Renal cortex interstitium (tissue), 15 donors: ENCODE measurements at places on chromosomes 1 and 21. TPM values are rescaled to one million over a fixed set of nuclear protein-coding genes. Genes with fewer than 3 reads are reported as not detected.

- no peak for DNase-seq
These were observed 2.8 kb upstream of the INPP5B start for GRCh38 chr1:37949524-37950152.

GRCh38 chr1:8423692-8424538, 106.0 kb downstream of the SLC45A1 start:
- peak; percentile 86 for DNase-seq

DNA sequence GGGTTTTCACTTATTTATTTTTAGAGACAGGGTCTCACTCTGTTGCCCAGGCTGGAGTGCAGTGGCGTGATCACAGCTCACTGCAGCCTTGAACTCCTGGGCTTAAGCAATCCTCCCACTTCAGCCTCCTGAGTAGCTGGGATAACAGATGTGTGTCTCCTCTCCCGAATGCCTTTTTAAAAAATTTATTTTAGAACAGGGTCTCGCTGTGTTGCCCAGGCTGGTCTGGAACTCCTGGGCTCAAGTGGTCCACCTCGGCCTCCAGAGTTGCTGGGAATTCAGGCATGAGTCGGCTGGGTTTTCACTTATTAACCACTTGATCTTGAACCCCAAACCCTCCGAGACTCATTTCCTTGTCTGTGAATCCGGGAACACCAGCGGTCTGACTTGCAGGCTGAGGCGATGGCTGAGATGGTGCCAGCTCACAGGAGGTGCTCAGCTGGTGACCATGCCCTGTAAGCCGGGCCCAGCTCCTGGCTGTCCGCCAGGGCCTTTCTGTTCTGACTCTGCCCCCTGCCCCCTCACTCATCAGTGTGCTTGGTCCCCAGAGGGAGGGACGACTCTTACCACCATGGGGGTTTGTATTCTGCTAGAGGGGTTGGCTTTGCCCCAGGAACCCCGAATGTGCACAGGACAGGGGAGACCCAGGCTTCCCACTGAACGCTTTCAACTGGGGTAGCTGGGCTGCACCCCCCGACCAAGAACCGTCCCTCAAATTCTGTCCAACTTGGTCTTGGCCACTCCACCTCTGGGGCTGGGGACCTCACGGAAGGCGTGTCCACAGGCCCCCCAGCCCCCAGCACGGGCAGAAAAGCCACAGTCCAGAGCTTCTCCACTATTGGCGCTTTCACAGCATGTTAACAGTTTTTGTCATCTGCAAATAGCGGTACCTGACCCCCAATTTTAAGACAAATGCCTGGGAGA, 22.5 kb downstream of the MMEL1 start:
- DNase-seq, result no peak

DNA sequence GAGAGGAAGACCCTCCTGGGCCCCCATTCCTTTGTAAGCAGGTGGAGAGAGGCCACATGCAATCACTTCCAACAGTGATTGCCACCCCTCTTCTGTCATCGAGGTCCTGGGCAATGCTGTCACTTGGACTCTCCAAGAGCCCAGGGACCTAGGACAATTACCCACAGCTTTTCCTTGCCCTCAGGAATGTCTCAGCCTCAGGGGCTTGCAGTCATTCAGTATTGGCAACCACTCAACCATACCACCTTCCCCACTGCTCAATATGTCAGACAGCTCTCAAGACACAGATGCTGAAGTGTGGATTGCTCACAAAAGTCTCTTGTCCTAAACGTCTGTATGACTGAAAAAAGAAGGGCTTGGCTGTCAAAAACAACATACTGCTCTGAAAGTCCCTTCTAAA, 87.8 kb downstream of the PTPN14 start:
- no peak for DNase-seq

The TMEM82 gene
- 4.1 TPM for polyA plus RNA-seq

DNA sequence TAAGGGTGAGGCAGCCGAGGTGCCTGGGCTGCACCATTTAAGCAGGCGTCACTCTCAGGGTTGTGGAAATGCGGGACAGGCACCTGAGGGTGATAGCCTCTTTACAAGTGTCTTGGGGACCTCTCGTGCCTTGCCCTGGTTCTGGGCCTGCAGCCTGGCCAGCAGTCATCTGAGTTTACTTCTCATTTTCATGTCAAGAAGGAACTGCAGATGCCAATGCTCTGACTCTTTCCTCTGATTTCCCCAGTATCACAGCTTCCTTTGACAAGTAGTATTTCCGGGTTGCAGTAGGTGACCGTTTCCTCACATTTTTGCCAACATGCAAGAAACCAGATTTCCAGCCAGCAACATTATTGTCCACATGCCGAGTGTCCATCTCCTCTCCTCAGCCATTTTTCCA, 286.9 kb downstream of the DISC1 start:
- no peak for DNase-seq

The CCDC30 gene
- 21.0 TPM for polyA plus RNA-seq

- no peak for DNase-seq
These were observed 114.4 kb upstream of the ZP4 start for GRCh38 chr1:238005116-238005515.

The CRNN gene
- polyA plus RNA-seq, result not detected

- DNase-seq, result no peak
These were observed 8.3 kb downstream of the RCAN1 start for GRCh38 chr21:34606621-34607020.

DNA sequence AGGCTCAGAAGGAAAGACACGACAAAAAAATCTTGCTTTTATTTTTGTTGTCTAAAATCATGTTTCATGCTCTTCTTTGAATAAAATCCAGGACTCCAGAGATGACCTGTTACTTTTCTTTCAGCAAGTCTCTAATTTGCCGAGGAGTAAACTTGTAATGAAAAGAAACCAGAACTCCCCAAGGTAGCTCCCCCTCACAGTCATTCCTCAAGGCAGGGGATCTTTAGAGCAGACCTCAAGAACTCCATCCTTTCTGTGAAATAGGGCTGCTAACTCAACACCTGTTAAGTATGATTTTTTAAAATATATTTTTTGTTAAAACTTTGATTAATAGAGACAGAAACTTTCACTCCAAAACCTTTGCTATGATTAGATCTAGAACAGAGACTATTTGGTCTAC, 82.7 kb upstream of the ABCD3 start:
- DNase-seq, result no peak

The ZBTB7B gene
- polyA plus RNA-seq, result 14.5 TPM

The NECTIN4 gene
- polyA plus RNA-seq, result 3.5 TPM

GRCh38 chr1:23816361-23816760, 8.9 kb downstream of the HMGCL start:
- no peak for DNase-seq

GRCh38 chr21:21415741-21416140, 417.5 kb downstream of the NCAM2 start:
- no peak for DNase-seq

GRCh38 chr1:79373481-79374125, 367.1 kb upstream of the ADGRL4 start:
- no peak for DNase-seq

The UCK2 gene
- polyA plus RNA-seq, result 24.1 TPM

DNA sequence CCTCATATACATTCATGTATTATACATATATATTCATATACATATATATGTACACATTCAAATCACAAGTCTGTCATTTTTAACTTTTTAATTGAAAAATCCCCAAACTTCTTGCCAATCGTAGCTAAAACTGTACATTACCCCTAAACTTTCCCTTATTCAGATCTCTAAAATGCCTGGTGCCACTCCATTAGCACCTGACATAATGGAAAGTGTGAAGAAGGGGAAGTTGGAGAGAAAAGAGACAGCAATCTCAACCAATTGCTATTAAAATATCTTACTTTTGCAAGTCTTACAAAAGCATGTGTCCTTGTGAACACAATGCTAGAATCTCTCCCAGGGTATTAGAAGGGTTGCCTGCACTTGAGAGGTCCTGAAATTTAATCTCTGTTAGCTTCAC, 22.7 kb upstream of the PRKACB start:
- DNase-seq, result no peak

GRCh38 chr1:119133987-119134386, 6.5 kb downstream of the WARS2 start:
- no peak for DNase-seq

GRCh38 chr1:38891753-38892152, 10.4 kb upstream of the GJA9 start:
- no peak for DNase-seq

GRCh38 chr1:117167402-117167801, 43.3 kb downstream of the VTCN1 start:
- DNase-seq, result no peak

The NUF2 gene
- 27.4 TPM for polyA plus RNA-seq

DNA sequence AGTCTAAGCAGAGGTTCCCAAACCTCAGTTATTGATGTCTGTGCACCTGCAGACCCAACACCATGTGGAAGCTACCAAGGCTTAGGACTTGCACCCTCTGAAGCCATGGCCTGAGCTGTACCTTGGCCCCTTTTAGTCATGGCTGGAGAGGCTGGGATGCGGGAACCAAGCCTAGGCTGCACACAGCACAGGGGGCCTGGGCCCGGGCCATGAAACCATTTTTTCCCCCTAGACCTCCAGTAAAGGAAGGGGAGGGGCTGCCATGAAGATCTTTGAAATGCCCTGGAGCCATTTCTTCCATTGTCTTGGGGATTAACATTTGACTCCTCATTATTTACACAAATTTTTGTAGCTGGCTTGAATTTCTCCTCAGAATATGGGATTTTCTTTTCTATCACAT, 265.9 kb downstream of the PDE4B start:
- DNase-seq, result no peak

The STIL gene
- polyA plus RNA-seq, result 10.5 TPM

The SYT14 gene
- 0.39 TPM for polyA plus RNA-seq

The STUM gene
- polyA plus RNA-seq, result 1.5 TPM

The LIN28A gene
- 0.03 TPM for polyA plus RNA-seq
